ENCODE measurements at places on chromosomes 16 and 17.

DNA sequence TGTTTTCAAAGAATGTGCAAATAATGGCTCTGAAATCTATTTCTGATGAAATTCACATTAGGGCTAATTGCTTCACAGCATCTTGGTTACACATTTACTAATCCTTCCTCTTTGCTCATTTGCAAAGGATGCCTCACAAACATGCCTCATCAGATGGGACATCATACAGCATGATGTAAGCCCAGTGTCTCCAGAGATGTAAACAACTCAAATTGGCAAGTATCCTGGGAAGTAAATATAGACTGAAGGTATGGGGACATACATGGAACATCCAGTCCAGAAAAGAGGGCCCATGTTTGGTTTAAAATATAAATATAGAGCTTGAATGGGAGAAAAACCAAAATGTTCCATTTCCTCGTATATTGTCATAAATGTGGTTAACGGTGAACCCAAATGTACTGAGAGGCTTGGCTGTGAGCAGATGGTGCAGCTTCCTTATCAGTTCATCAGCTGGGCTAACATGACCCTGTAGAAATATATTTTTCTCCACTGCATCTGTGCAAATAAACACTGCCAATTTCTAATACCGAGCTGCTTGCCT, 142.9 kb upstream of the NUDT7 start:
- DNase-seq, result no peak

DNA sequence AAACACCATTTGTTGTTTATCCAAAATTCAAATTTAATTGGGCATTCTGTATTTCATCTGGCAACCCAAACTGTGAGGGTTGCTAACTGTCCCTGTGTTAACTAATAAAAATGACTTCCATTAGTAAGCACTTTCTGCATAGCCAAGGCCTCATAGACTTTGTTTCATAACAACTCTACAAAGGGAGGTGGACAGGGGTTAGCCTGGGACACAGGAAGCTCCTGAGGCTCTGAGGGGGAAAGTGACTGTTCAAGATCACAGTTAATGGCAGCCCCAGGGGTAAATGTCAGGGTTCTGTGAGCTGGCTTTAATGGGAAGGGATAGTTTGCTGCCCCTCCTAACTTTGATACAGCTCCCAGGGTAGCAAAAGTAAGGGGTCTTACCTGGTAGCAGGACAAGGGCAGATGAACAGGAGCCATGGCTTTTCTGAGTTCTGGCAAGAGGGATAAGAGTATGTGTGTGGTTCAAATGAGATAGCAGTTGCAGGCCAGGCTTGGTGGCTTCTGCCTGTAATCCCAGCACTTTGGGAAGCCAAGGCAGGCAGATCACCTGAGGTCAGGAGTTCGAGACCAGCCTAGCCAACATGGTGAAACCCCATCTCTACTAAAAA, 2.2 kb downstream of the HEATR9 start:
- DNase-seq, result no peak

DNA sequence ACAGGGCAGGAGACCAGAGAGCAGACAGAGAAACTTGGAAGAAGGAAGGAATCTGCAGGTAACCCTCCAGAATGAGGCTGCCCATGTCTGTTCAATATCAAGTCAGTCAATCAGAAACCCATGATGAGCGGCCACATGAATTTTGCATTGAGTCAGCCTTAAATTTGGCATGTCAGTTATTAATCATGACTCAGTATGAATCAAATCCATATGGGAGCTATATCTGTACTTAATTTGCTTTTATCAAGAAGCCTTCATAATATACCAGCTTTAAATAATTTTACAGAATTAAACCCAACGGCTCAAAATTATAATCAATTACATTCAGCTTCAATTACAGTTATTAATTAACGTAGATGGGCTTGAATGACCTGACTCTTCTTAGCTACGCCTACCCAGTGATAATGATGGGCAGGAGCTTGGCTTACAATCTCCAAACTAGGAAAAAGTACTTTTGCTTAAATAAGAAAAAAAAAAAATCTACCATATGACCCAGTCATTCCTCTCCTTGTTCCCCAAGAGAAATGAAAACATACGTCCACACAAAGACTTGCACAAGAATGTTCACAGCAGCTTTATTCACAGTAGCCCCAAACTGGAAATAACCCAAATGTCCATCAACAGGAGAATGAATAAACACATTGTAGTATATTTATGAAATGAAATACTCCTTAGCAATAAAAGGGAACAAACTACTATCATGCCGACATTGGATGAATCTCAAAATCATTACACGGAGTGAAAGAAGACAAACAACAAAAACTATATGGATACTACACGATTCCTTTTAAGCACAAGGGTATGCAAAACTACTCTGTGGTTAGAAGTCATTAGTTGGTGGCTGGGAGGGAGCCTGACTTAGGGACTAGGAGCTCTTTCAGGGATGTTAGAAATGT, 48.6 kb downstream of the SLC39A11 start:
- DNase-seq, result no peak

DNA sequence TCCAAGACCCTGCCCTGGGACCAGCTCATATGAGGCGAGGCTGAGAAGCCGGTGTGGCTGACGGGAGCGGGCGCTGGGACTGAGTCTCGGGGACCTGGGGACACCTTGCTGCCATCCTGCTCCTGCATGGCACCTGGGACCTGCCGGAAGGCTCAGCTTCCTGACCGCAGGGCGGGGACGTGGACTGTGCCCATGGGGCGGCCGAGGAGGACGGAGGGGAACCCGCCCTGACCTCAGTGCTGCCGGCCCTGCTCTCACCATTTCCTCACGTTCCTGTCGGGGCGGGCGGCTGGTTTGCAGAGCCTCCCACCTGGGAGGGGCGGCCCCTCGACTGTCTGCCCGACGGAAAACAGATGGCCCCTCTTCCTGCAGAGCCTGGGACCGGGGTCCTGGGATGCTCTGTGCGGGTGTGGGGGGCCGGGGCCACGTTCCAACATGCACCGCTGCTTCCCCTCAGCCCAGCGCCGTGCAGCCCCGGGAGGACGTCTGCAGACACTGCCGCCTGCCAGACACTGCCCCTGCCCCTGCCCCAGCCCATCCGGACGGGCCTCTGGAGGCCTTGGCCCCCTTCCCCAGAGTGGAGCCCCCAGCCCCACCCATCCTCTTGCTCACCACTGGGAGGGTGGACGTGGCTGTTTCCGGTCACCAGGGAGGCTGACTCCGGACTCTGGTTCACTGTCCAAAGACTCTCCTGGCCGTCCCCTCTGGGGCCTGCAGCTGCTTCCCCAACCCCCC, 43.9 kb upstream of the SSTR5 start:
- no peak for DNase-seq

- no peak for DNase-seq
These were observed 5.9 kb downstream of the DYNLL2 start for GRCh38 chr17:58089111-58089510.

- no peak for DNase-seq
These were observed 1.5 kb upstream of the CHD3 start for GRCh38 chr17:7887038-7887481.

GRCh38 chr16:69105501-69106361, at the start of gene HAS3:
TSS of gene HAS3 (plus strand) at chr16:69105653. CDS start at chr16:69109396, 3,743 bp downstream.
- no peak for DNase-seq

- DNase-seq, result no peak
These were observed 18.0 kb downstream of the ALOX12B start for GRCh38 chr17:8069587-8069860.

DNA sequence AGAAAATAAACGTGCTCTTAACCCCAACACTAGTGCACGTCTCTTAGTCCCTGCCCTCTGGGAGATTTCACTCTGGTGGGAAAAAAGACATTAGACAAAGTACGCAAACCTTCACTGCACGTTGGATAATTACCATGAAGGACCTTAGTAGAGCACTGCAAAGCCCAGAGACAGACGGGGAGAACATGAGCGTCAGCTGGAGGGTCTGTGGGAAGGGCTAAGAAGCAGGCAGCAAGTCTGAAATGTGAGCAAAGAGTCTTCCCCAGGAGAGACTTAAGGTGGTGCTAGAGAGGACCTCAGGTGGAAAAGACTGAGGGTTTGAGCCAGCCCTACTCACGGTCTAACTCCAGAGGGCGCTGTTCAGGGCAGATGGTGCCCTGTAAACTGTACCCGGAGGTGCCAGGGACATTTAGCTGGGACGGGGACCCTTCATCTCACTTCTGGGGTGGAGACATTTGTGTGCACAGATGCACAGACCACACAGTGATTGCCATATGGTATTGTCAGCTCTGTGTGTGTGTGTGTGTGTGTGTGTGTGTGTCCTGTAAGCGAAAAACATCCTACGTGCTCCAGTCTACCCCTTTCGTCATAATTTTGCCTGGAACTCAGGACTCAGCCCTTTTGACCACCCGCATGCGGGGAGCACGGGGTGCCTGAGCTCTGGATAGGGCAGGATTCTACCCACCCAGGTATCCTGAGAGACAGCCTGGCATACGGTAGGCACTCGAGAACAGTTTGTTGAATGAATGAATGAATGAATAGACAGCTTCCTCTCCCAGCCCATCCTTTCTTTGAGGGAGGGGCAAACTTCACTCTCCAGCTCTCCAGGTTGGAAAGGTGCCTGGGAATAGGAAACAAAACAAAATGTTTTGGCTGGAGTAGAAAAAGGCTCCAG, 10.1 kb upstream of the STAC2 start:
- DNase-seq, result no peak

- DNase-seq, result no peak
These were observed 863 bp downstream of the ADCY9 start for GRCh38 chr16:4115209-4115948.

DNA sequence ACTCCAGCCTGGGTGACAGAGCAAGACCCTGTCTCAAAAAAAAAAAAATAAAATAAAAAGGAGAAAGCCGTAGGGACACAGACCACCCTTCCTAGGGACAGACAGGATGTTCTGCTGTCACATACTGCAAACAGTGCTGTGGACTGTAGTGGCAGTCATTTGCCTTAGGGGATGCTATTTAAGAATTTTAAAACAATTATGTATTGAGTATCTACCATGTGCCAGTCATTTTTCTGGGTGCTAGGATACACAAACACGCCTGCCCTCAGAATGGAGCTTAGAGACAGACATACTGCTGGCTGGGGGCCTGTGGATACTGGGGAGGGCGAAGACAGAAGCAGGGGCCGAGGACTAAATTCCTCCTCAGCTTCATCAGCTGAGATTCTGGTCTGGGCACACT, 45.5 kb downstream of the MRC2 start:
- DNase-seq, result no peak

DNA sequence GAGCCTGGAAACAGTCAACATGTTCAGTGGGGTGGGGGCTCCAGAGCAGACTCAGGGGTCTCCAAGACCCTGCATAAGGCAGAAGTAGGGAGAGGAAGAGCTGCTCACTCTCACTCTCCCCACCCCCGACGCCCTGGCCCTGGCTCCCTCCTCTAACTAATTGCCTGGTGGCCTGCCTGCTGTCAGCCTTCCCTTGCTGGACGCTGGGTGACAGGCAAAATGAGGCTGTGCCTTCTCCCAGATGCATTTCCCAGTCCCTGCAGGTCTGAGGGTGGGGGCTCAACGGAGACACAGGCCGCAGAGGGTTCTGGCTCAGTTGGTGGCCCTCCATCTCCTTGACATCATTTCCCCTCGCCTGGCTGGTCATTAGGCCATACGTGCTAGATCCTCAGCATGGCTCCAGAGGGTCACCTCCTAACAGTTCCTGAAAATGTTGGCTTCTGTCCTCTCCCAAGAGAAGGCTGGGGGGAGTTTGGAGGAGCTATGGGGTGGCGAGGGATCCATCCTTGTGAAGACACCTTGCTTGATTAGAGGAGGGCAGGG, 1.4 kb downstream of the FMNL1 start:
- no peak for DNase-seq

DNA sequence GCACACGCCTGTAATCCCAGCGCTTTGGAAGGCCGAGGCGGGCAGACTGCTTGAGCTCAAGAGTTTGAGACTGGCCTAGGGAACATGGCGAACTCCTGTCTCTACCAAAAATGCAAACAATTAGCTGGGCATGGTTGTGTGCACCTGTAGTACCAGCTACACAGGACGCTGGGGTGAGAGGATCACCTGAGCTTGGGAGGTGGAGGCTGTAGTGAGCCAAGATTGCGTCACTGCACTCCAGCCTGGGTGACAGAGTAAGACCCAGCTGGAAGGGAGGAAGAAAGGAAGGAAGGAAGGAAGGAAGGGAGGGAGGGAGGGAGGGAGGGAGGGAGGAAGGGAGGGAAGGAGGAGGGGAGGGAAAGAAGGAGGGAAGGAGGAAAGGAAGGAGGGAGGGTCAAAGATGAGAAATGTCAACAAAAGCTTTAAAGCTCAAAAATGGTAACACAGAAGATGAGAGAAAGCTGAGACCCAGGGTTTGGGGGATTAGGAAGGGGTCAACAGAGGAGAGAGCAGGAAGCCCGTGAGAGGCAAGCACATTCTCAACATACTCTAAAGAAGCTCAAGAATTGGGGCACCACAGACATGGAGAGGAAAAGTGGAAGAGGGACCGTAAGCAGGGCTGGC, 5.0 kb upstream of the KRT19 start:
- no peak for DNase-seq

DNA sequence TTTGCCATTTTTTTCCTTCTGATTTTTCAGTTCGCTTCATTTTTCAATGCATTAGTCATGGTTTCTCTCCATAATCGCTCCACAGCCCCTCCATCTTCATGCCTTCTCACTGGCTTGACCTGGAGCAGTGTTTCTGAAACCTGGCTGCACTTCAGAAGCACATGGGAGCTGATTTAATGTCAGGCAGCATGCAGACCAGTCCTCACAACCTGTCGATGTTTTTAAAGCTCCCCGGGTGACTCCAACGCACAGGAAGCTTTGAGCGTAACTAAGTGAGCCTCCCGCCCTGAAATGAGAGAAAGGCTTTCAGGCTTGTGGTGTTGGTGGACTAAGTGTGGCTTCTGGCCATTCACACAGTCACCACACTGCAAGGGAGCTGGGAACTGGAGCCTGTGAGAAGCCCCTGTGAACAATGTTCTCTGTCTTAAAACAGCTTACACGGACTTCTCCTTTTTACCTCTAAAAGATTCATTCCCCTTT, 16.8 kb upstream of the DRG2 start:
- no peak for DNase-seq

GRCh38 chr17:8552577-8553320, 77.8 kb downstream of the MYH10 start:
- no peak for DNase-seq

DNA sequence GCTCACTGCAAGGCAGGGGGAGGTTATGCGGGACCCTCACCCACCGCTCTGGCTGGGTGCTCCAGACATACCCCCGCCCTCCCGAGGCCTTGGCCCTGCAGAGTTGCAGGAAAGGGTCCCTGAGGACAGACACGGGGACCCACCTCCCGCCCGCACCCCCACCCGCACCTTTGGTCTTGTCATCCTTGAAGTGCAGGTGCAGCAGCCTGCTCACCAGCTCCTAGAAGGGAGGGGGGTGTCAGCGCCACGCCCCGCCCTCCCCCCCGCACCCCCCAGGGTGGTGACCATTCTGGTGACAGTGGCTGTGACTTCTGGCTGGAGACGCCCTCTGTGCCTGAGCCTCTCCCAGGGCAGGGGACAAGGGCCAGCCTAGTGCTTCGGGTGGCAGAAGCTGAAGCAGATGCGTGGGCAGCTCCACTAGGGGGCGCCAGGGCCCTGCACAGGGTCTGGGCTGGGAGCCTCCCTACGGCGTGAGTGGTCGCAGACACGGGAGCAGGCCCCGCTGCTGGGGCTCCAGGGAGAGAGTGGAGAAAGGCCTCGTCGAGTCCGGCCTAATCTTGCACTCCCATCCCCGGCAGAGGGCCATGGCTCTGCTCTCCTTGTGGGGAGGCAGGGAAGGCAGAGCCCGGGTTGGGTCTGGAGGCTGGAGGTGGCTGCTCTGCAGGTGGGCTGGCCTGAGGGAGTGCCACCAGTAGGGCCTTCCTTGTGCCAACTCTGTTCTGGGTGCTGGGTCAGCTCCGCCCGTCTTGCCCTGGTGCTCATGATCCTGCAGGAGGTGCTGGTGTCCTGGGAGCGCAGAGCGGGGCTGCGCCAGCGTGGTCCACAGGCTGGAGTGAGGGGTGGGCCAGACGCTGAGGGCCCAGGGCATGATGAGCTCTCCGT, 2.7 kb downstream of the CENPX start:
- DNase-seq, result peak; percentile 40

Data from stimulated activated CD8-positive, alpha-beta memory T cell treated with anti-CD3 and anti-CD28 coated beads, Interleukin-12 subunit alpha, Interleukin-12 subunit beta, amount 100 ng/mL, for 1 hour (primary cell).